Activated T-cell treated with anti-CD3 and anti-CD28 coated beads, Interleukin-2, amount 50 U/mL, for 72 hours (primary cell): ENCODE measurements at places on chromosomes 6 and 20. TPM values are rescaled to one million over a fixed set of nuclear protein-coding genes. Genes with fewer than 3 reads are reported as not detected.

SLC22A16 gene
- not detected for total RNA-seq

DNA sequence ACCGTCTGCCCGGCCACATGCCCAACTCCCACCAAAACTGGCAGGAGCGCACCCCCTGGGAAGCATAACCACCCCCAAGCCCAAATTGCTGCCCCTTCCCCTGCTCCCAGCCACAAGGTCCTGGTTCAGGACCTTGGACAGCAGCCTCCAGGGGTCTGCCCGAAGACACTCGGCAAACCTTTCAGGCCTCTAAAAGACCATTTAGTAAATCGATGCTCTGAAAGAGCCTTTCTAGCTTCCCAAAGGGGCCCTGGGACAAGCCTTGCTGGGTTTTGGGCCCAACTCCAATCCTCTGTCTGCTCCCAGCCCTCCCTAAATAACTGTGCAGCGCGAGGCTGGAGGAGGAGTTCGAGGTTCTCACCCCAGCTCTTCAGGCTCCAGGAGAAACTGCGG is 30.5 kb downstream of the GRM4 start:
- DNase-seq = peak; percentile 20

BPIFB3 gene
- total RNA-seq = not detected

DYNLT2 gene
- total RNA-seq = 1.7 TPM

CHRNA4 gene
- total RNA-seq = not detected

CENPW gene
- 44.9 TPM for total RNA-seq

ADGB gene
- 0.14 TPM for total RNA-seq

DEFB124 gene
- total RNA-seq = not detected

- DNase-seq = no peak
Observed at GRCh38 chr6:81895511-81896185, 143.2 kb upstream of the TENT5A start.

DEFB110 gene
- total RNA-seq = not detected

GSTA4 gene
- total RNA-seq = 21.4 TPM

GRCh38 chr20:17856024-17856564 is 112.5 kb downstream of the SNX5 start:
- no peak for DNase-seq

DNA sequence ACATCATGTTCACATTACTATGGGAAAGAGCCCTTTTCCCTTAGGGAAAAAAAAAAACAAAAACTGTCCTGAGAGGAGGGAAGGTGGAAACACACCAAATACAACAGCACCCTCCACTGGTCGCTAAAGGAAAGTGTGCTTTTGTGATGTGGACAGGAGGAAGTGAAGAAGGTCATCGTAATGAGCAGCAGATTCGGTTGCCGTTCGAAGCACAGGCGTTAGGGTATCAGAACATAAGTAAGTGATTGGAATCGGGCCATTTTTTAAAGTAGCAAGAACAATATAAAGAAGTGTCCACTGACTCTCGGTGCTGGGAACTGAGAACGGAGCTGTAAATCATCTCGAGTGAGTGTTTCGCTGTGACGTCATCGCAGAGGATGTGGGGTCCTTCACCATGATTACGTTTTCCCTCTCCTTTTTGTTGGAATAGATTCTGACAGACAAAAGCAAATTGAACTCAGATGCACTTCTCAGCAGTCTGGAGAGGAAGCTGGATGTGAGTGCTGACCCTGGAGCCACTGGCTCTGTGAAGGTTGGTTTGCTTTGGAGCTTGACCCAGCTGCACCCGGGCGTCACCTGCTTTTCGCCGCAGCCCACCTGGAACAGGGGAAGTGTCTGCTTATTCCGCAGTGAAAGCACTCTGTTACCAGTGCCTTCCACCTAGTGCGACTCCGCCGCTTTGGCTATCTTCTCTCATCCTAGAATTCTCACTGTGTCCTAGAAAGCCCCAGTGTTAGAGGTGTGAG is 203.6 kb upstream of the GMDS start:
- DNase-seq = peak; percentile 13

- DNase-seq = no peak
Observed at GRCh38 chr20:61700595-61701140, 365.0 kb downstream of the TAF4 start.

GRCh38 chr6:16345449-16346330 is 107.3 kb downstream of the GMPR start:
- DNase-seq = no peak

DNA sequence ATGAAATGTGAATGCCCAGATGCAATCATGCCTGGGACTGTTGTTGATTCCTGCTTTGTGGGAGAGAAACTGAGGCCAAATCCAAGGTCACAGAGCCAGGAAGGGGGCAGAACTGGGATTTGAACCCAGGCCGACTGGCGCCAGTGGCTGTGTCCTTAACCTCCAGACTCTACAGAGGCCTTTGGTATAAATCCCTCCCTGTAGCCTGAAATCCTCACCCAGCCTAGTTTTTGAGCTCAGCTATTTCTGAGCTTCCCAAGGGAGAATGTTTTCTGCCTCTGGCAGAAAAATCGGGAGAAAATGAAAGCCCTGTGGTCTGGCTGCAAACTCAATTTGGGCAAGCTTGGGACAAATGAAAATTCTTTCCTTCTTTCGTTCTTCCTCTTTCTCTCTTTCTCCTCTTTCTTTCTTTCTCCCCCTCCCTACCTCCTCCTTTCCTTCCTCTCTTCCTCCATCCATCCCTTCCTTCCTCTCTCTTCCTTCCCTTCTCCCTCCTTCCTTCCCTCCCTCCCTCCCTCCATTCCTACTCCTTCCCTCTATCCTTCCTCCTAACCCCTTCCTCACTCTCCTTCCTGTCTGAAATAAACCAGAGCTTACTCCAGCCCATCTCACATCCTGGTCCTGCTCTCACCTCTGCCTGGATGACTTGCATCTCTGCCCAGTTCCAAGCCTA is 34.9 kb downstream of the SNAI1 start:
- DNase-seq = no peak

GRCh38 chr6:53119772-53120409 is 28.8 kb downstream of the GCM1 start:
- DNase-seq = no peak

BTN3A1 gene
- 57.3 TPM for total RNA-seq

DNA sequence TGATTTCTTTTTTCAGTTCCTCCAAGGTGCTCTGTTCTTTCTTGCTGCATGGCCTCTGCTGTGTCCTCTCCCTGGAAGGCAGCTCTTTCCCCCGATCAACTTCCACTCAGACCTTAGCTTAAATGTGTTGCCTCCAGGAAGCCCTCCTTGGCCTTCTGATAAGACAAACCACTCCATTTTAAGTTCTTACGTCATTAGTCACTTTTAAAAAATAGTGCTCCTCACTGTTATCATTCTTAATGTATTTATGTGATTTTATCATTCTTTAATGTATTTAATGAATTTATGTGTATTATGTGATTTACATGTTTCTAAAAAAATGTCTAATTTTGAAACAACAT is 12.2 kb upstream of the MANBAL start:
- no peak for DNase-seq

DNA sequence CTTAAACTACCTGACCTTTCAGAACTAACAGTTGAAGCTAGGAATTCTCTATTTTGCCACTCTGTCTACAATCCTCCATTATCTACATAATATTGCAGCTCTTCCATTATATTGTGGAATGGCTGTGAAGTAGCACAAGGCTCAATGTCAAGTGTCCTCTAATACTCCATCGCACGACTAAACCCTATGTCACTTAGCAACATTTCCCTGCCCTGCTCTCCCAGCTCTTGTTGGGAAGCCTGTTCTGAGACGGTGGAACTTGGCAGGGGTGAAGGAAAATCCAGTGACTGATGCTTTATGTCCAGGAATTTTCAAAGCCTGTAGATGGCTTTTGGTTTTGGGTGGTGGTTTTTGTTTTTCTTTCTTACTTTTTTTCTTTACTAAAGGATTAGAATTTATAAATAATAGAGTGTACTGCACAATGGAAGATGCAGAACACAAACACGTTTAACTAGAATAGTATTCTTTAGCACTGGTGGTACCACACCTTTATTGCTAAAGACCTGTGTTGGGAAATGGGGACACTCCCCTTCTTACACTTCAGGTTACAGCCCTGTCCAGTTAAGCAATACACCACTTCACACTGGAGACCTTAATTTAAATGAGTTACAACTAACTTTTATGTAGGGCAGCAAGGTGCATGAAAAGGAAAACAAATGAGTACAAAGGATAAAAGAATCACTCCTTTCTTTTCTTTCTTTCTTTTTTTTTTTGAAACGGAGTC is 20.7 kb upstream of the AMD1 start:
- no peak for DNase-seq

DNA sequence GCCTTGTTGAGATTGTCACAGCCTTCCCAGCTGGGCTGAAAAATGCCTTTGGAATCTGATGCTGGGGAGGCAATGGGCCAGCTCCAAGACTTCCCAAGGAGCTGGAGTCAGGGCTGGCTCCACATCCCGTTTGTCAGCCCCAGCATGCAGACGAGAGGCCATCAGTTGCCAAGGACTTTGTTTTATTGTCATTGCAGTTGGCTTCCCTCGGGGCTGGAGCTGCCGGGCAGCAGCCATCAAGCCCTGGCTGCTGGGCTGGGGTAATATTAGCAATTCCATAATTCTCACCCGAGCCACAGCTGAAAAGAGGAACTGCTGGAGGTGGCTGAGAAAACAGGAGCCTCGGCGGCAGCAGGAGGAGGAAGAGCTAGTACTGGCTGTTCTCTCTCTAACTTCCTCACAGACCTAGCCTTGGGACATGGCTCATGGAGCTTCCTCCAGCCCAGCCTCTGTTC is 182.5 kb downstream of the CDC5L start:
- DNase-seq = no peak

TFB1M gene
- total RNA-seq = 37.0 TPM

BEND3 gene
- total RNA-seq = 2.4 TPM

DNA sequence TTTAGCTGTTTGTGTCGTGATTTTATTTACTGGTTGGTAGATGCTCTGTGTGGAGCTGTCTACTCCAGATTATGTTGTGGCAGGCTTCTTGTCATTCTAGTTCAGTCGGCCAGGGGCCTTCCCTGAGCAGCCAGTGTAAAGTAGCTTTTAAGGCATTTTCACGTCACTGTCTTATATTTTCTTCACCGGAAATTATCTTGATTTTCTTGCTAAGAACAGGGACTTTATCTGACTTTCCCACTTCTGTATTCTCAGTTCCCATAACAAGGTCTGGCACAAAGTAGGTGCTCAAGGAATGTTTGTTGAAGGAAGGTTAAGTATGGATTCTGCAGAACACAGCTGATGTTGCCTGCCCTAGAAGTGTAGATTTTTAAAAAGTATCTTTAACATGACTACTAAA is 868 bp downstream of the LTV1 start:
- DNase-seq = no peak

OR2H2 gene
- not detected for total RNA-seq

GRCh38 chr6:75759207-75759606 is 10.2 kb downstream of the MYO6 start:
- no peak for DNase-seq

DNA sequence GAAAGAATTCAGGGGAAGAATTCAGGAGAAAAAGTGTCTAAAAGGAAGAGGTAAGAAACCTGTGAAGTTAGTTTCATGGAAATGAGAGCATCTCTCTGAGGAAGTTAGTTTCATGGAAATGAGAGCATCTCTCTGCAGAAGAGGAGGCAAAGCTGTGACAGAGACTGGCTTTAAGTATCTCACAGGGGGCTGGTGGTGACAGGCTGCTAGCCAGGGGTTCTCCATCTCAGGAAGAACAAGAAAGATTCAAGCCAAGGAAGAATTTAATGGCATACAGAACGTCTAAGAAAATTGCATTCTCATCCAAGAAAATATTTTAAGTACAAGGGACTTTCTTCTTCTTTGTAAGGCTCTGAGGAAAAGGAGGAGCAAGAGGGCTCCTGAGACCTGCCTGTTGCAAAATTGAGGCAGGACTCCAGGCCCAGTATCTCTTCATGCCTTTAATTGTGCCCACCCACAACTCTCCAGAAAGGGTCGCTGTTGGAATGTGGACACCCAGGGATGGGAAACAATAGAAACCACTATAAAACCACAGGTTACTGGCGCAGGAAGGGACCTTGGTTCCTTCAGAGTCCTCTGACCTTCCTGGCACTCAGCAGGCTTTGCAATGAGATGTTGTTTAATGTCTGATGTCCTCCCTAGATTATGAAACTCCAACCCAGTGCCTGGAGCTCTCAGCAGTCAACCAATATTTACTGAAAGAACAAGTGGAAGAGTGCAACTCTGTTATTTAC is 136.8 kb downstream of the FNDC1 start:
- DNase-seq = no peak

- DNase-seq = no peak
Observed at GRCh38 chr6:43809417-43810305, 39.6 kb downstream of the VEGFA start.

MYLK4 gene
- 0.37 TPM for total RNA-seq

MAP7 gene
- 1.3 TPM for total RNA-seq

- no peak for DNase-seq
Observed at GRCh38 chr6:166592821-166593220, 6.3 kb upstream of the RAMACL start.

SSTR4 gene
- not detected for total RNA-seq
